ENCODE measurements at places on chromosomes 1 and 21.

GRCh38 chr1:77222496-77222895, 3.3 kb upstream of the PIGK start:
- no peak for DNase-seq

DNA sequence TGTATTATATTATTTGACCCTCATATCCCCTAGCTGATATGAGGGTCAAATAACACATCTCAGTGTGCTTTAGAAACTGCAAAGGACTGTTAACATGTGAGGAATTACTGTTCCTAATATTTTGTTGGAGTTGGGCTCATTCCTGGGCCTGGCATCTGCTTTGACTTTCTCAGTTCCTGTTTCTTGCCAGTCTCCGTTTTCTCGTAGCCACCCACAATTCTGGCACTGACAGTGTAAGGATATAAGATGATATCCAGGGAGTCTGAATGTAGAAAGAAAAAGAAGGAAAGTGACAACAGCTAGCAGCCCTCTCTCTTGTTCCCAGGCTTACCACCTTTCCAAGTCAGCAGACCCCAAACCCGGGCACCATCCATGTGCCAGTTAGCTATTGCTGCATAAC, 54.4 kb upstream of the SCMH1 start:
- DNase-seq = no peak

DNA sequence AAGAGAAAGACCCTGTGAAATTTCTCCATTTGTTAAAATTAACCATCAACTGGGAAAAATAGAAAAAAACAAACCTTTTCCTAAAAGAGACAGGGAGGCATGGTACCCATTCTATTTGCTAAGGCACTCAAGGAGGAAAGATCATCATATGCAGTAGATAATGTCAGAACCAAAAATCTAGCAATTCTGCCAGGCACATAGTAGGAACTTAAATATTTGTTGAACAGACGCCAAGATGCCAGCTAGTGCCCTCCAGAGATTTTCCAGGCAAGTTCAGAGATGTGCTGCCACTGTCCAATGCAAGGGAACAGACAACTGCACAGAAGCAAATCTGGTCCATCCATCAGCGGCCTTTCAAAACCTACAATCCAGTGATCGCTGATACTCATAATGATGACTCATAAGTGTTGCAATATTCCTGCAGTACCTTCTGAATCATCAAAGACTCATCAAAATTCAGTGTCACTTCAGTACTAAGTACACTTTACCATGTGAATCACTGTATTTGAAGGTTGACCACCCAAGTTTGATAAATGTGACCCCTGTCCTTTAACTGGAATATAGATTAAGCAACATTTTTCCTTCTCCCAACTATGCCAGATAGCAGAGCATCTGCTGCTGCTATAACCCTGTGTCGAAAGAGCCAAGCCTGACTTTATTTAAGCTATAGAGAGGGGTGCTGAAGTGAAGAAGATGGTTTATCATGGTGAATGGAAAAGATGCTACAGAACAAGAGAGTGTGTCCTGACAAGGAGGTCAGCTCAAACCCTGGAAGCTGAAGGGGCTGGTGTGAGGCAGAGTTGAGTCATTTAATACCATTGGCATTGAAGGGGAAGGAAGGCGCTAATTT, 99.1 kb downstream of the MT1HL1 start:
- DNase-seq = no peak

- no peak for DNase-seq
Observed at GRCh38 chr1:167638064-167638463, 8.0 kb downstream of the RCSD1 start.

DNA sequence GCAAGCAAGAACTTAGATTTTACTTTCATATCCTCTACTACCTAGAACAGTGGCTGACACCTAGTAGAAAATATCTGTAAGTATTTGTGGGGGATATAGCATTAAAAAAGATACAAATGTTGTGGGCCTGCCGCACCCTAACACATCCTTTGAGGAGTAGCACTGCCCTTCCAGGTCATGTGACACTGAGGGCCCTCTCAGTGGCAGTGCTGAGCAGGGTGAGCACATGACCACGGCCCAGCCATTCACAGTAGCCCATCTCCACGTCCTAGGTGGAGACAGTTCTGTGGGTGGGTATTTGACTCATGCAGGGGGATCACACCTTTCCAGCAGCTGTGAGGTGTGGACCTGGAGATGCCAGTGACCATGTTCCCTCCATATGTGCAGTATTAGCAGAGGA, 108.9 kb downstream of the OMA1 start:
- DNase-seq = no peak

GRCh38 chr21:28818663-28819278, 173.9 kb downstream of the LTN1 start:
- no peak for DNase-seq

DNA sequence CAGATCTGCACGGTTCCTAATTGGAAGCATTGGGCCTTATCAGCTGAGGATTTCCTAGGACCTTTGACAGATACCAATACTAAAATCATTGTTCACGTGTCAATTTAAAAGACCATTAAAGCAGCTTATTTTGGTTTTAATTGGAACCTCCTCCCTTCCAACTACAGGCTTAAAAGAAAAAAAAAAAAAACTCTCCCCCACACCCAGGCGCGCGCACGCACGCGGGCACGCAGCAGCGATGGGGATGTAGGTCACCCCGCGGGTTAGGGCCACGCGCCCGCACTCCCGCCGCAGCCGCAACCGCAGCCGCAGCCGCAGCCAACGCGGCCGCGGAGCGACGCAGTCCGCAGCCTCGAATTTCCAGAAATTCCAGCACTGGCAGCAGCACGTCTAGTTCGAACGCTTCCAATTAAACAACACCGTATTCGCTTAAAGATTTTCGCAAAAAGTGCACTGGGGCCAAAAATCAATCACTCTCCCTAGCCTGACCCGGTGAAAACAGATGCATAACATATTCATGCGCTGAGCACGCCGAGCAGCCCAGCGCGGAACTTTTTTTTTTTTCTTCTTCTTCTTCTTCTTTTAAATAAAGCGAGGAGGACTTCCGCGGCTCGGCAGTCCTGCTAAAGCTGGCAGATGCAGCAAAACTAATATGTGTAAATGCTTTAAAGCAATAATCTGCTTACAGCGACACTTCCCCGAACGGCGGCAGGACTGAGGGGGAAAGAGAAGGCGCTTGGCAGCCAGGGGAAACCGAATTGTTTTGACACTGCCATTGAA, 13.3 kb upstream of the BARHL2 start:
- no peak for DNase-seq

- no peak for DNase-seq
Observed at GRCh38 chr1:220031287-220031686, 15.0 kb downstream of the EPRS1 start.

DNA sequence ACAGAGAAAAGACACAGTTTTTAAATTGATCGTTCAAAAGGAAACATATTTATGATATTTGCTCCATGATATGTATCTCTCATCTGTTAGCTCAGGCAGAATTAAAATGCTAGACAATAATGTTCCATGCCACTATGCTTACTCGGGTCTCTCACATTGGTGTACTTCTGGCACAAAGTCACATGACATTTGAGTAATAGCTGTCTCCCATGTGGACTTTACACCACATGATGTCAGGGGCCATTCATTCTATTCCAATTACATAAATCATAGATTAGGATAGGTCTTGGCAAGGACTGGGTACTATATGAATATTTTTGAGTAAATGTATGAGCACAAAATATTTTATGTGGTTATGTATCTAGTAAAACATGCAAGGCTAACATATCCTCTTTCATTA, 648.4 kb downstream of the PLA2G4A start:
- DNase-seq = no peak

DNA sequence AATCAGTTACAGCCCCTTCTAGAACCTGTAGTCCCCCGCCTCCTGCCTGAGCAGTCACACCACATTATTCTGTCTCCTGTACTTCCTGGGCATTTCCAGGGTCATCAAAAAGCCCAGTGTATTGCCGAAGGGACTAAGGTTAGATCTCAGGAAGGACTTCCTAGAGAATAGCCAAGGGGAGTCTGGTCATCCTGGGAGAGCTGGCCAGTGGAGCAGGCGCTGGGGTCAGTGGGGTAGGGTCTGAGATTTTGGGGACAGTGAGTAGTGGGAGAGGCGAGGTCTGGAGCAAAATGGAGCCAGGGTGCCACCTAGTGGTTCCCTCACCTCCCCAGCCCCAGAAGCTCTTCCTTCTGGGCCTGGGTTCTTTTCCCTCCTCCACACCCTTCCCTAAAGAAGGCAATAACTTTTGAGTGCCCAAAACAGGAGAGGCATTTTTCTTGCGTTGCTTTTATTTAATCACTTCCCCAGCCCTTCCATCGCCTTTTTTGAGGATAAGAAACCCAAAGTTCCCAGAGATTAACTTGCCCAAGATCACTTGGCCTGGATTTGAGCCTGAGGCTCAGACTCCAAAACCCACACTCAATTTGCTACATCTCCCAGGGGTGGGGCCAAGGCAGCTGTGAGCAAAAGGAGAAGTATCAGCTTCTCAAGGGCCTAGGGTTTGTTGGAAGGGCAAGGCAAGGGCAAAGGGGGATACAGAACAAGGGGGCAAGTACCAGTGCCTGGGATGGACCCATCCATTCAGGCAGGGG, 7.3 kb upstream of the PMVK start:
- no peak for DNase-seq

GRCh38 chr1:5448486-5448885, 543.7 kb downstream of the NPHP4 start:
- no peak for DNase-seq

- DNase-seq = no peak
Observed at GRCh38 chr21:38376235-38376634, 119.4 kb downstream of the KCNJ15 start.

DNA sequence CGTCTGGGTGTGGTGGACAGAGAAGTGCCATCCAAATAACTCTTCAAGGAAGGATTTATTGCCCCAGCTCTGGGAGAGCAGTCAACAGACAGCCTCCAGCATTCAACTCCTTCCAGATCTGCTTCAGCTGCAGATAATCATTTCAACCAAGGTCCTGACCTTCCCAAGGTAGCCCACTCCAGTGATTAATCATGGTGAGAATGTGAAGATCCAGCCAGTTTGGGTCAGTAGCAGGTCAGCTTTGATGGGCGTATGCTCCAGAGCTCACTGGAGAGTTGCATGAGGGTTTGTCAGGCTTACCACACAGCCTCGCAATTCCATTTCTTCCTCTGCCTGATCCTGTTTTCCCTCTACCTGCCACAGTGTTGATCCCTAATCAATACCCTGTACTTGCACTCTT, 214.5 kb upstream of the ZRANB2 start:
- no peak for DNase-seq

DNA sequence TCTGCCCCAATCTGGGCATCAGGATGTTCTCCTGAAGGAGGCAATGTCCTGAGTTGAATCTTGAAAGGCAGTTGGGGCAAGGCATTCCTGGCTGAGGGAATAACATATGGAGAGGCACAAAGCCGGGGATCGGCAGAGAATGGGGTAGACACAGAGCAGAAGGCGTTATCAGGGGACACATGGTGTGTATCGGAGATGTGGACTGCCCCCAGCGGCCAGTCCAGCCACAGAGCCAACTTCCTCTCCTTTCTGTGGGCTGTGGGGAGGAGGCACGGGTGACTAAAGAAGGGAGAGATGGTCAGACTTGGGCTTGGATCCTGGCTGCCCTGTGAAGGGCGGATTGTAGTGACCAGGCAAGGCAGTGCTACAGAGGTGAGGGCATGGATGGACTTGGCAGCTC, 32.1 kb downstream of the FOXD2 start:
- DNase-seq = no peak

DNA sequence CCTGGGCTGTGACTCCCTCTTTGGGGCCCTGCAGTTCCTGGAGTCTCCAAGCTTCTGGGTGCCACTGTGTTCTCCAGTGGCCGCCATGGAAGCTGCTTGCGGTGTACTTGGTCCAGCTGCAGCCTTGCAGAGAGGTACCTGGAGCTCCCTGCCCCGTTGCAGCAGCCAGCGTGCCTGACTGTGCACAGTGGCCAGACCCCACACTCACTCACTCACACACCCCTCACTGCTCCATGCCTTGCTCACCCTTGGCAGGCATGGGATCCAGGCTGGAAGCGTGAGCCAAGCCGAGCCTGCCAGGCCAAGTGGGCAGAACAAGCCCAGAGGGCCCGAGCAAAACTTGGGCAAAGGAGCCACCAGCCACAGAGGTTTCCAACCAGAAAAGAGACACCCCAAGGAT, 43.0 kb downstream of the MATN1 start:
- no peak for DNase-seq

DNA sequence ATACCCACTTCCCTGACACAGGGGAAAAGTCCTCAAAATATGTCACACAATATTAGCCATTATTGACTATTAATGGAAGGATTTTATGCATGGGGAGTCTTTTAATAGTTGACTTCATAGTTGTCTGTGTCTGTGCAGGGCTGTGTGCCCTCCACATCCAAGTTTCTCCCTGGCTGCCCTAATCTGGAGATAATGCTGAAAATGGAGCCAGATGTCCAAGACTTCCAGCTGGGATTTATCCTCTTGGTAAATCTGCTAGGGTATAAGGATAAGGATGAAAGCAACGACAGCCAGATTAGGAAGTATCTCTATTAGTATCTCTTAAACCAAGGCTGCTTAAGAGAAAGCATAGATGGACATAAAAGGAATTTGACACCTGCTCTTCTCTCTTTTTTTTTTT, 42.1 kb downstream of the CDK18 start:
- no peak for DNase-seq

- no peak for DNase-seq
Observed at GRCh38 chr21:15241997-15242736, 177.4 kb upstream of the NRIP1 start.

DNA sequence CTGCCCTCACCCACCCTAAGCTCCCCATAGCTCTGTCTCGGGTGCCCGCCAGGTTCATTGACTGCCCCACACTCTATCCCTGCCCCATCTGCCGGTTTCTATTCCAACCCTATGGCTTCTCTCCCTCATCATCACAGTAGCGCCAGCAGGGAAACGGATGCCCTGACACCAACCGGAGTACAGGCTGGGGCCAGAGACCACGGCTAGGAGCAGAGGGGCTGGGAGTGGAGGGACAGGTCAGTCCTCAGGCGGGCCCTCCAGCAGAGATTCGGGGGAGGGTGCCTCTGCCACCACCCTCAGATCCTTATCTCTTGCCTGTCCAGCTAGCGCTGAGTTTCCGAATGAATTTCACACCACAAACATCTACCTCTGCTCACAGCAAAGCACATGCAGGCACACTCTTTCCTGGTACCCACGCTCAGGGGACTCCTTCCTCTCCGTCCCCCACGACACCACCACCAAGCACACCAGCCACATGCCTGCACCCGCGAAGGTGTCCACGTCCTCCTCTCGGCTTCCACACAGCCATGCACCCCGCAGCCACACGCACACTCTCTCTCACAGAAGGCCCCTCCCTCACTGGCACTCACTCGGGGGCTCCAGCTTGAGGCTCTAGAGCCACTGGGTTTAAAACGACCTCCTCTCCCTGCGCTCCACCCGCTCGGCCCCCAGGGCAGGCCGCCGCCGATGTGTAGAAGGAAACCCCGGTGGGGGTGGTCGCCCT, 7.2 kb downstream of the TAL1 start:
- no peak for DNase-seq

Measured in heart left ventricle (tissue), 16 donors.